ENCODE measurements at places on chromosomes 13 and 19.

- DNase-seq: no peak
These were observed 748 bp downstream of the LMNB2 start for GRCh38 chr19:2455851-2456570.

GRCh38 chr19:29372091-29372415, 153.7 kb upstream of the VSTM2B start:
- no peak for DNase-seq

- DNase-seq: peak; percentile 47
These were observed 353.3 kb upstream of the HTR2A start for GRCh38 chr13:47250146-47250545.

DNA sequence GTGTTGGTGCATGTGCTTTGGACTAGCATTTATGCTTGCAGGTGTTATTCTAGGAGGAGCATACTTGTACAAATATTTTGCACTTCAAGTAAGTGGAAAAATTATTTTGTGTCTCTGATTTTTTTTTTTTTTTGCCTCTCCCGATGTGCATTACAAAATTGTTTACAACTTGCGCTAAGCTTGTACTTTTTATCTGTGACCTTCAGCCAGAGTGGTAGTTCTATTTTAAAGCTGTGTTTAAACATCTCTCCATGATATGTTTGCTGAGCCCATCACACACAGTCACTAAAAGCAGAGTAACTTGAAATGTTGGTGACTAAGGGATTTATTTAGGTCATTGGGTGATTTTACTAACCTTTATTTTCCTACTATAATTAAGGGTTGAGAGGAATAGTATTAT, 20.8 kb downstream of the ITM2B start:
- DNase-seq: no peak

All from fibroblast of skin of scalp (primary cell).